Omental fat pad (tissue), 4 donors: ENCODE measurements at places on chromosomes 5 and 9. TPM values are rescaled to one million over a fixed set of nuclear protein-coding genes. Genes with fewer than 3 reads are reported as not detected.

The CDO1 gene
- 153 TPM for total RNA-seq

The SLC36A2 gene
- 0.47 TPM for total RNA-seq

The C9 gene
- total RNA-seq: 0.12 TPM

The ELP1 gene
- total RNA-seq: 18.0 TPM

DNA sequence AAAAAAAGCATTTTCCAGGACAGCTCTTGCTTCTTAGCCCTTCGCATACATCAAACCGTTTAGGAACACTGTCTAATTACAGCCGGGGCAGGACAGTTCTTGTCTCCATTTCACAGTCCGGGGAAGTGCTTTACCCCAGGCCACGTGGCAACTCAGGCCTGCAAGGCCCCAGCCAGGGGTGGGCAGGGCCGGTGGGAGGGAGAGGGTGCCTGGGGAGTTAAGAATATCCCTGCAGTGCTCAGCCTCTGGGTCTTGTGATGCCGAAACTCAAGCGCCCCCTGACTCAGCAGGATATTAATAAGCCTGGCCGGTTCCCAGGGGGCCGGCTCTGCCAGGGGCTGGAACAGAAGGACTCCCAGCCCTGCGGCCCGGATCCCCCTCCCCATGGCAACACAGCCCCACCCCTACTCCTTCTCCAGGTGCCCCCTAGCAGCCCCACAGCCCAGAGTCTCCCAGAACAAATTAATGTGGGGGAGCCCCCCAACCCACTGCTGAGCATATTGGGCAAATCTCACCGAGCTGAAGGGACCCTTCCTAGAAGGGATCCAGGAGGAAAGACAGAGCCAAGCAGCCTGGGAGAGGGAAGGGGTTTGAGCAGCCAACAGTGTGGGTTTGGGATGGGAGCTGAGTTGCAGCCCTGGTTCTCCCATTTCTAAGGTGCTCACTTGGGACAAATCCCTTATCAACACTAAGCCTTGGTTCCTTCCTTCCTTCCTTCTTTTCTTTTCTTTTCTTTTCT lies 45.3 kb downstream of the PLPP7 start:
- DNase-seq: no peak

- DNase-seq: no peak
These were observed 144.7 kb upstream of the C9orf72 start for GRCh38 chr9:27717991-27718390.

DNA sequence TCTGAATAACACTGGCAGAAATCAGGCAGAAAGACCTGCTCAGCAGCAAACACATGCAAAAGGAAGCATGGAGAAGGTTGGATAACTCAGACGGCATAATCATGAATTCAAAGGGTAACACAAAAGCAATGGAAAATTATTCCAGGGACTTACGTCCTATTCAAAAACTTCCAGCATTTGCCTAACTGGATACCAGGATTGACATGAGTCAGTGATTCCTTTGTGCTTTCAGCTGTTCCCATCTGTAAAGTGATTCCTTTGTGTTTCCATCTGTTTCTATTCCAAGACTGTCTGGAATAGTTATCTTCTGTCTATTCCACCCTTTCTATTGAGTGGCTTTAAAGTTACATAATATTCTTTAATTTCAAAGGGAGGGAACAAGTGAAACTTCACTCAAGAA lies 1361.7 kb upstream of the CDH9 start:
- DNase-seq: no peak

GRCh38 chr9:86763791-86764190 lies 183.5 kb downstream of the GAS1 start:
- DNase-seq: no peak
